ENCODE measurements at places on chromosomes 2 and 18.
A peak's percentile ranks its signal among the peaks of the same experiment; 100 is the strongest.

DNA sequence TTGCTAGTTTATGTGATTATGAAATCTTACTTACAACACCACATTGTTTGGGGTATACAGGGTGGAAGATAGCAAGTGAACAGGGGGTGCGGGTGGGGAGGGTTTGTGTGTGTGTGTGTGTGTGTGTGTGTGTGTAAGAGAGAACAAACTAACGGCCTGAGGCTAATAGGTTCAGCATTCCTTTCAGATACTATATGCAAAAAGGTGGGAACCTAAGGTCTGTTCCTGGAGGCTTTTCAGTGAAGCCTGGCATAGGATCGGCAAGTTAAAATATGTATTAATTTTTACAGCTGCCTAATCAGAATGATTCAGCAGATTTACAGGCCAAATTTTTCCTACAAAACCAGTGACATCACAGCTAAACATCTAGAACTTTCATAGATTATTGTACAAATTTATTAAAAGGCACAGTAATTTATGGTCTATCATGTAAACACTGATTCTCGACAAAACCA, 7.6 kb upstream of the SPDYA start:
- DNase-seq: no peak

GRCh38 chr18:76416911-76417310, 78.1 kb downstream of the ZNF516 start:
- peak; percentile 57 for DNase-seq

DNA sequence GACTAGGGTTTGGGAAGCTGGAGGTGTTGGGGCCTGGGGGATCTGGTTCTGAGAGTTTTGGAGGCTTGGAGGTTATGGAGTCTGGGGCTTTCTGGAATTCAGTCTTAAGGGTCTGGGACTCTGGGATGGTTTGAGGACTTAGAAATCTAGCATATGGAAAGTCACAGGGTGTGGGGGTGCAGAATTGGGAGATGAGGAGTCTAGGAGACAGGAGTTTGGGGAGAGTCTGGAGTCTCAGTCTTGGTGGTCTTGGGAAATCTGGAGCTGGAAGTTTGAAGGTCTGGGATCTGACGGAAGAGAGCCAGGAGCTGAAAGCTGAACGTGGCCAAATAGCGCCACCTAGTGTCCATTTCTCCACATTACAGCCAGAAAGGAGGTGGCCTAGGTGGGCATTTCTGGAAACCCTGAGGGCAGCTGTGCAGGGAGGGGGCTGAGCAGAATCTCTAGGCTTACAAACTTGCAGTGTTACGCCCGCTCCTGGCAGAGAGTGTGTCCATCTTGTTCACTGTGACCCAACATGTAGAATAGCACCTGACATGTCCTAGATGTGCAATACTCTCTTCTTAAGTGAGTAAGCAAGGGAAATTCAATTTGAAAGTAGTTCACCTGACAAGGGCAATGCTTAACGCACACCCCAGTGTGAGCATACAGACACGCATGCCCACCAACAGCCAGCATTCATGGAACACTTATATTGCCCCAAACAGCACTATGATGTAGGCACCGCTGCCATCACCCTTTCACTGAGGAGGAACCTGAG, 204.8 kb downstream of the TFCP2L1 start:
- DNase-seq: no peak

GRCh38 chr2:142973822-142974207, 96.4 kb downstream of the KYNU start:
- no peak for DNase-seq

DNA sequence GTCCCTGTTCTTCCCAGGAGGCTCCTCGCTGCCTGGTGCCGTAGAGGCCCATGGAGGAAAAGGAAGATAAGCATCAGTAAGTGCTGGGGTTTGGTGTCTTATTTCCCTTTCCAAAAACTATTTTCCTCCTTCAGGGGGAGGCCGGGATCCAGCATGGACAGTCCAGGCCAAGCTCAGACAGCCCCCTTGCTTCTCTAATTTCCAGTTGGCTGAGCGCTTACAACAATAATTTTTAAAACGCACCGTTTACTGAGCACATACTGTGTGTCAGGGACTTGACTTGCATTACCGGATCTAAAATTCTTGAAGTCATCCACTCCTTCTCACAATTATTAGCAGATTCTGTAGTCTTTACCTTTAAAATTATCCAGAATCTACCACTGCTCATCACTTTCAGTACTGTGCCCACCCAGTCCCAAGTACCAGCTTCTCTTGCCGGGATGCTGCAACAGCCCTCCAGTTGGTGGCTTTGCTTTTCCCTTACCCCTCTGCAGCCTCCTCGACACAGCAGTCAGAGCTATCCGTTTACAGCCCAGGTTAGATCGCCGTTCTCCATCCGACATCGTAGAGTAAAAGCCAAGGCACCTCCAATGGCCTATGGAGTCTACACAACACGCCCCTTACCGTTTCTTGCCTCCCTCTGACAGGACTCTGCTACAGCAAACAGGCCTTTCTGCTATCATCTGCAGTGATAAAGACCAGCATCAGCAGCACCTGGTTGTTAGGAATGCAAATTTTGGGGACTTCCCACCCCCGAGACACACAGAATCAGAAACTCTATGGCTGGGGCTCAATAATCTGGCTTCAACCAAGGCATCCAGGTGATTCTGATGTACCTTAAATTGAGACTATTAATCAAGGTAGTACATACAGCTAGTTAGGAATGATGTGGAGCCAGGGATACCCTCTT, 75.2 kb upstream of the TSPYL6 start:
- DNase-seq: no peak

DNA sequence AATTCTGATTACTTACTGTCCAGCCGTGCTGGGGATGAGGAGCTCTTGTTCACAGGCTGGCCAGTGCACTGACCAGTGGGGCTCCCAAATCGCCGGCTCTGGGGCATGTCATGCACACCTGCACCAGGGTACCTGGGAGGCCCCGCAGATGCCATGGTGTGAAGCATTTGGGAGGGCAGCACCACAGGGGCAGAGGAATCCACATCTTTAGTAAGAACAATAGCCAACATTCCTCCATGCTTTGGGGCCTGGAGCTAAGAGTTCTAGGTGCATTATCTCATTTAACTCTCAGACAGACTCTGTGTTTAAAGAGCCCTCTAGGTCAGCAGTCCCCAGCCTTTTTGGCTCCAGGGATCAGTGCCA, 104.2 kb downstream of the ACKR3 start:
- no peak for DNase-seq

DNA sequence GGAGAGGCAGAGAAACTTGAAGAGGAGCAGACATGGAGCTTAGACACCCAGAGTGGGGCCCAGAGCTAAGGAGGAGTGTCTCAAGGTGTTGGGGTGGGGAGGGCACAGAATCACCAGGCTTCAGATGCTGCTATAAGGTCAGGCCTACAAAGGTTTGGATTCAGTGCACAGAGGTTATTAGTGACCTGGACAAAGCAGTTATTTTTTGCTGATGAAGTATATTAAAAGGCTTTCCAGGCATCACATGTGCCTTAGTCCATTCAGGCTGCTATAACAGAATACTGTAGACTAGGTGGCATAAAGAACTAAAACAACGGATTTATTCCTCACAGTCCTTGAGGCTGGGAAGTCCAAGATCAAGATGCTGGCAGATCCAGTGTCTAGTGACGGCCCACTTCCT, 145.6 kb upstream of the ALPP start:
- DNase-seq: no peak

DNA sequence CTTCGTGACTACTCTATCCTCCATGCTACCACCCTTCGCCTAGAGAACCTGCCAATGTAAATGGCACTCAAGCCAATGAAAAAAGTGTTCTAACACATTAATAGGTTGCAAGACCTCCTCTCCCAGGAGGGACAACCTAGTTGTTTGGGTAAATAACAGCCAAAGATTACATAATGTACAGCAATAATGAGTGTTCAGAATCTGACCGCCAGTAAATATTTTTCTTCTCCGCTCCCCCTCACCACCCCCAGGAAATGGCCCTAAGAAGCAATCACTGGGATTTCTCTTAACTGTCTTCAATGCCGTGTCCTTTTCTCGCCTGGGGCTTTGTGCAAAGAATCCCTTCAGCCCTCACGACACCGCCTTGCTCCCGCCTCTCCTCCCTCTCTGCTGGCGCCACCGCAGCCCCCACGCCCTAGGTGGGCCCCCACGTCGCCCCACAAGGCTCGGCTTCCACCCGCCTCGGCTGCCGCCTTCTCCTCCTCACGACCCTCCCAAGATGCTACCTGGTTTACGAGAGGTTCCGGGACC, 458 bp downstream of the HYCC2 start:
- DNase-seq: no peak

DNA sequence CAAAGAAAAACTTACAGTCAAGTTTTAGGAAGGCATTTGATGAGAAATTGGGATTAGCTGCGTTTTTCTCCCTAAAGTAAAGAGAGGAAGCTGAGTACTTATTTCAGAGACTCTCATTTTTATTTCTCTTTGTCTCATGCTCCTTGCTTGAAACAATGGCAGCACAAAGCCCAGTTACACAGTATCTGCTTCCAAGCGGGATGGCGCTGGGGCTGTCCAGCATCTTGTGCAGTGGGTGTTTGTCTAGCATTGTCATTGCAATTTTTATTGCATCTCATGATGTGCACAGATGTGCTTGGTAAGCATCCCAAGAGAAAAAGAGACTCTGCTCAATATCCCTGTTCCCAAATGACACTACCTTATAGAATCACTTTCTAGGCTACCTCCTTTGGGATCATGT, 102.8 kb upstream of the ZNF521 start:
- DNase-seq: no peak

GRCh38 chr18:31612124-31612523, 20.4 kb downstream of the TTR start:
- no peak for DNase-seq

DNA sequence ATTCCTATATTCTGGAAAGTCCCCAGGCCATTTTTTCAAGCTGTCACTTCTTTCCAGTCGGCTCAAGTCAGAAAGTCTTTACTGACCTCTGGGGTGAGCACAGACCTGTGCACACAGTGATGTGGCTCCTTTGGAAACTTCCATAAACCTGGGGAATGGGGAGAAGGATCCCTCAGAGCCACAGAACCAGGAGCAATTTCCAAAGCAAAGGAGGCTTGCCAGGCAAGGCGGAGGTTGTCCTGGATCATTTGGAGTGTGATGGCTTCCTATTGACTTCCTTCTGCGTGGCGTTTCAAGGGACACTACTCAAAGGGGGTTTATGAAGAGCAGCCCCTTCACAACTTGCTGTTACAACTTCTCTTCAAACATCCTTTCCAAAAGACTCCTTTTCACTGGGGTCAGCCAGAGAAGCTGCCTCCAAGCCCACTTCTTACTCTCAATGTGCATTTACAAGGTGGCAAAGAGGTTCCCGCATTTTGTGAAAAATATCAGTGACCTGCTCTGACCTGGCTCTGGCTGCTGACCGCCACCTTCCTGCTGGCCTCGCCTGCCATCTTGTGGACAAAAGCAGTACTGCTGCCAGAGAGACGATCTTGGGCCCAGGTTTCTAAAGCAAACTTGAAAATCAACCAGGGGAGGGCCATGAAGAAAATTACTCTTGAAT, 18.2 kb upstream of the TMEM247 start:
- DNase-seq: peak; percentile 40

GRCh38 chr18:61831071-61831470, 61.7 kb downstream of the RNF152 start:
- DNase-seq: no peak

All from GM04504 (cell line).